Fibroblast of upper back skin (primary cell): ENCODE measurements at places on chromosomes 13 and 19.

GRCh38 chr13:22211876-22212275, 541.0 kb downstream of the FGF9 start:
- DNase-seq: no peak

DNA sequence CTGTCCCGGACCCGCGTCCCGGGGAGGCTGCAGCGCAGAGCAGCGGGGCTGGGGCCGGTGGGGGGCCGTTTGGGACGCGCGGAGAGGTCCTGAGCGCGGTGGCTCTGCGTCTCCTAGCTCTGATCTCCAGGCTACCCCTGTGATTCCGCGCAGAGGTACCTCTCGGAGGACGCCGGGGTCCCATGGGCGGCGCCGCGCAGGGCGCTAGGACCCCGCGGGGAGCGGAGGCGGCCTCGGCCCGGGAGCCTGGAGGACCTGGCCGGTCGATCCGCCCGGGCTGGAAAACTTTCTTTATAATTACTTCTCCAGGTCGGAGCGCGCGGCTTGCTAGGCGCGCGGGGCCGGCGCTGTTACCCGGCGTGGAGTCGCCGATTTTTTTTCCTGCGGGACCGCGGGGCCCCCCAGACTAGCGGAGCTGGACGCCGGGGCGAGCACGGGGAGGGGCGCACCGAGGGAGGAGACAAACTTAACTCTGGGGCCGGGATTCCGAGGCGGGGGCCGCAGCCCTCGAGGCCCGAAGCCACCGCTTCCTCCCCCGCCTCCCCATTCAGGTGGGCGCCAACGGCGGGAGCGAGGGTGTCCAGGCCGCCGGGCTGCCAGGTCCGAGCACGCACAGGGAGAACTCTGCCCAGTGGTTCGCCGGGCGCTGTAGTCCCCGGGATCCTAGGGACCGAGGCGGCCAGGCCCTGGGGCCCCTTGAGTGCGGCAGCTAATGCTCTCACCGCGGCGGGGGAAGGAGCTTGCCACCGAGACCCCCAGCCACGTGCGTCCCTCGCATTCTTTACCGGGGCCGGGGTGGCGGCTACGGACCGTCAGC, 848 bp upstream of the CEBPA start:
- peak; percentile 41 for DNase-seq

- no peak for DNase-seq
Observed at GRCh38 chr19:50513746-50514345, at the start of gene ASPDH. ASPDH (minus strand) TSS chr19:50513913; CDS start chr19:50513823, 90 bp downstream.

DNA sequence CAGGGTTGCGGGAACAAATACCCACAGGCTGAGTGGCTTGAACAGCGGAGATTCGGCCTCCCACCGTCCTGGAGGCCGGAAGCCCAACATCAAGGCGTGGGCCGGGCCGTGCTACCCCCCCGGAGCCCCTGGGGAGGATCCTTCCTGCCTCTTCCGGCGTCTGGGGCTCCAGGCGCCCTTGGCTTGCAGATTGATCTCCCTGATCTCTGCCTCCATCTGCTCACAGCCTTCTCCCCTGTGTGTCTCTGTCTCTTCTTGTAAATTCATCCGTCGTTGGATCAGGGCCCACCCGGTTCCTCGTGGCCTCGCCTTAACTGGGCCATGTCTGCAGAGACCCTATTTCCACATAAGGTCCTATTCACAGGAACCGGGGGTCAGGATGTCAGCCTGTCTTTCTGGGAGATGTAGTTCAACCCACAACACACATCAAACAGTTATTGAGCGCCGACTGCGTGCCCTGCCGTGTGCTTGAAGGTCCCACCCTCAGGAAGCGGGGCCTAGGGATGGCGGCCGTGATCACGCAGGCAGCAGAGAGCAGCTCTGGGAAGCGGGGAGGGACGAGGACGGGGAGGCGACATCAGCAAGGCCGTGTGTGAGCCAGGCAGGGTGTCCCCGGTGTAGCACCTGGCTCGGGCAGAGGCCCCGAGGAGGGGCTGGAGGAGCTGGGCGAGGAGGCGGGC, 21.3 kb downstream of the HCN2 start:
- DNase-seq: peak; percentile 93

DNA sequence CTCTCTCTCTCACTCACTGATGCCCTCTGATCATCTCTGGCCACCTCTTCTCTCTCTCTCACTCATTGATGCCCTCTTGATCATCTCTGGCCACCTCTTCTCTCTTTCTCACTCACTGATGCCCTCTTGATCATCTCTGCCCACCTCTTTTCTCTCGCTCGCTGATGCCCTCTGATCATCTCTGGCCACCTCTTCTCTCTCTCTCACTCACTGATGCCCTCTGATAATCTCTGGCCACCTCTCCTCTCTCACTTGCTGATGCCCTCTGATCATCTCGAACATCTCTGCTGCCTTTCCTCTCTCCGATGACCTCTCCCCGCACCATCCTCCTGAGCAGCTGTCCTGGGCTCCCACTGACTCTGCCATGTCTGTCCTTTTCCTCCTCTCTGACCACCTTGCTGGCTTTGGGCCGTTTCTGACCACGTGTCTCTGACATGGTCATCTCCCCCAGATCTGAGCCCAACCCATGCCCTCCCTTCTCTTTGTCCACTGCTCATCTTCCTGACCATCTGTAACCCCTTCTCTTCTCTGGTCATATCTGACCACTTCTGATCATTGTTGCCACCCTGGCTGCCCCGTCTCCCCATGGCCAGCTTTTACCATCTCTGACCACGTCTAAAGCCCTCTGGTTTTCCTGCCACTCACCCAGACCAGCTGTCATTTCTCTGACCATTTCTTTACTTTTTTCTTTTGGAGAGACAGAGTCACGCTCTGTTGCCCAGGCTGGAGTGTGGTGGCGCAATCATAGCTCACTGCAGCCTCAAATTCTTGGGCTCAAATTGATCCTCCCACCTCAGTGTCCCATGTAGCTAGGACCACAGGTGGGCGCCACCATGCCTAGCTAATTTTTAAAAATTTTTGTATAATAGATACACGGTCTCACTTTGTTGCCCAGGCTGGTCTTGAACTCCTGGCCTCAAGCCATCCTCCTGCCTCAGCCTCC, 2.4 kb downstream of the LRFN3 start:
- no peak for DNase-seq

GRCh38 chr13:20121159-20121525, 39.7 kb downstream of the GJA3 start:
- DNase-seq: no peak

DNA sequence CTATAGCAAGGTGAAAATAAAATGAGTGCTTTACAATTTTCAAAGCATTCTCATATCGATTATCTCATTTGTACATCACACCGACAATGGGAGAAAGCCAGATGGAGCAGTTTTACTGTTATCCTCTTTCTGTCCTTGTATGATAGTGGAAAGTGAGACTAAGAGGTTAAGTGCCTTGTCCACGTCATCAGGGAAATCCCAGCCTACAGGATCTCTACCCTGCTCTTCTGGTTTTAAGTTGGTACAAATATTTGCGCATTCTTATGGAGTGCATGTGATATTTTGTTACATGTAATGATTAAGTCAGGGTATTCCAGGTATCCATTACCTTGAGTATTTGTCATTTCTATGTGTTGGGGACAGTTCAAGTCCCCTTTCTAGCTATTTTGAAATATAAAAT, 12.4 kb upstream of the ENOX1 start:
- DNase-seq: no peak

GRCh38 chr13:84606616-84607015, 724.3 kb upstream of the SLITRK1 start:
- DNase-seq: no peak

DNA sequence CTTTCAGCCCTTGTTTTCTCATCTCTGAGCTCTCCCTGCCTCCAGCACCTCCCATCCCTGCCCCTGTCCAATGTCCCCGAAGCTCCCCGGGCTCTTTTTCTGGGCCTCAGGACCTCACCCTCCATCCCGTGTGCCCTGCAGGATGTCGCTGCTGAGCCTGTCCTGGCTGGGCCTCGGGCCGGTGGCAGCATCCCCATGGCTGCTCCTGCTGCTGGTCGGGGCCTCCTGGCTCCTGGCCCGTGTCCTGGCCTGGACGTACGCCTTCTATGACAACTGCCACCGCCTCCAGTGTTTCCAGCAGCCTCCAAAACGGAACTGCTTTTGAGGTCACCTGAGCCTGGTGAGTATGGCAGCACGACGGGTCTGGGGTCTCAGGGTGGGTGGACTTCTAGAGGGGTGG, 51.1 kb upstream of the CYP4F8 start:
- no peak for DNase-seq

DNA sequence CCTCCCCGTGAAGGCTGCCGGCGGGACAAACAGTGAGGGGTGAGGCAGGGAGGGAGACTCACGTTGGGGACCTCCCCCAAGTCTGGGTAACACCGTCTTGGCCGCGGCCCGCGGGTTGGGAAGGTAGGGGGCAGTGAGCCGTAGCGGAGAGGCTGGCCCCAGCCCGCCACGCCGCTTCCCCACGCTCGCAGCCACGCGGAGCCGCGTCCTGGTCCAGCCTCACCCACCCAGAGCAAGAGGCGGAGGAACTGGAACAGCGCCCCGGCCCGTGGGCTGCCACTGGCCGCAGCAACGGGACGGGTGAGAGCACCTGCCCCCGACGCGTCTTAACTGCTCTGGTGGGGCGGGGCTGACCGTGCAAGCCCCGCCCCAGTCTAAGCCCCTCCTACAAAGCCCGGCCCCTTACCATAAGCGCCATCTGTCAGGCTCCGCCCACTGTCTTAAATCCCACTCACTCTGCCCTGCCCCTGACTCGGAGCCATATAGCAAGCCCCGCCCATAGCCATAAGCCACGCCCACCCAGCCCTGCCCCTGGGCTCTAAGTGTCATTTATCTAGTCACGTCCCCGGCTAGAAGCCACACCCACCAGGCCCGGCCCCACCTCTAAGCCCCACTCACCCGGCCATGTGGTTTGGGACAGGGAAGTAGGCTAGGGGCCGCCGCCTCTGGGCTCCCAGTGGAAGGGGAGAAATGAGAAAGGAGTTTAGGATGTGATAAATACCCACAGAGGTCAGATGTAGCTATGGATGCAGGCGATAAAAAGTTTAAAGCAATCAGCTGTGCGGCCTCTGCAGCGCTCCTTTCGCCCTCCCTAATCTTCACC, 2.1 kb upstream of the CCL25 start:
- DNase-seq: peak; percentile 59

- no peak for DNase-seq
Observed at GRCh38 chr13:25977671-25978070, 74.1 kb downstream of the SHISA2 start.

DNA sequence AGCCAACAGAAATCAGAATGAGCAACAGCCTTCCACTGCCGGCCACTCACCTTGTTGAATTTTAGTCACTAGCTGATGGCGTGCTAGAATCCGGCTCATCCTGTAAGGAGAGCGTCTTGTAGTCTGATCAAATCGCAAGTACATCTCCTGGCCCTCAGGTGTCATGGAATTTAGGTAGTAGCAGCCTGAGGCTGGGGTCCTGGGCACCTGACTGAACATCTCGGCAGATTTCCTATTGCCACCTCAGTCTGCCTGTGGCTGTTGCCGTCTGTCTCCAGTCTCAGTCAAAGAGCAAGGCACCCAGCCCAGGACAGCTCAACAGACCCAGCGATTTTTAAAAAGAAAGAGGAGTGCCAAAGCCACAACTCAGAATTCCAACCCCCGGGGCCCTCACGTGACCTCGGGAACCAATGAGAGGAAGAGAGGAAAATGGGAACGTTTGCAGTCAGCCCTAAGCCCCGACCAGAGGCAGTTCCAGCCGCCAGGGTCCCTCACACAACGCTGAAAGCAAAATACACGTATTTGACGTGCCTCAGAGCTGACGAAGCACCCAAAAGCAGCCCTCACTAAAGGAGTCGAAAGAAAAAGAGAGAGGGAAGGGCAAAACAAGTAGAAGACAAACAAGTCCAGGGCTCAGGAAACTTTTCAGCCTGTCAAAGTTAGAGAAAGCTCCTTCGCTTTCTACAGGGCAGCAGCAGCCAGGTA, at the start of gene STARD13:
Gene STARD13, minus strand, starts transcription at position 336 of the 705 bp plus-strand sequence. Its CDS starts 117 bp downstream, at position 219.
- peak; percentile 98 for DNase-seq

GRCh38 chr13:48626726-48627451, 26.8 kb upstream of the CYSLTR2 start:
- DNase-seq: no peak

GRCh38 chr13:79108914-79109643, 297.0 kb downstream of the RBM26 start:
- DNase-seq: no peak

DNA sequence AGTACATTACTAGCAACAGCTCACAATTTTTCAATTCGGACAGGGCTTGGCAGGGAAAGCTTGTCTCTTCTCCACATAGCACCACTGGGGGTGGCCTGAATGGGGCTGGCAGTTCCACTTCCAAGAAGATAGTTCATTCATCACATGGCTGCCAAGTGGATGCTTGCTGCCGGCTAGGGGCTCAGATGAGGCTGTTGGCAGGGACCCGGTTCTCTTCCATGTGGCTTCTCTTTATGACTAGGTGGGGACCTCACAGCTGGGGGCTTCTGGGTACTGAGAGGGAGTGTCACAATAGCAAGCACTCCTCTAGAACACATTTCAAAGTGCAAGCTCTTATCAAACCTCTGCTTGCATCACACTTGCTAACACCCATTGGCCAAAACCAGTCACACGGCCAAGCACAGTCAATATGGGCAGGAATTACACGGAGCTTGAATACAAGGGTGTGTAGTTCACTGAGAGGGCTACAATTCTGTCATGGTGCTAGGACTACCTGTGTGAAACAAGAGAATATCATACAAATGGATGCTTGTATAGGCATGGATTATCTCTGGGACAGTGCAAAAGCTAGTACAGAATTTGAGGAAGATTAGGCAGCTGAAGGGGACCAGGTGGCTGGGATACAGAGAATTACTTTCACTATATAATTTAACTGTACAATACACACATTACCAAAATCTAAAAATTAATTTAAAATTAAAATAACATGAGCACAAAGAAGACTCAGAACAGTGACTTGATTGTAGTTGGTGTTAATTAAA, 32.3 kb downstream of the ATP7B start:
- DNase-seq: no peak

DNA sequence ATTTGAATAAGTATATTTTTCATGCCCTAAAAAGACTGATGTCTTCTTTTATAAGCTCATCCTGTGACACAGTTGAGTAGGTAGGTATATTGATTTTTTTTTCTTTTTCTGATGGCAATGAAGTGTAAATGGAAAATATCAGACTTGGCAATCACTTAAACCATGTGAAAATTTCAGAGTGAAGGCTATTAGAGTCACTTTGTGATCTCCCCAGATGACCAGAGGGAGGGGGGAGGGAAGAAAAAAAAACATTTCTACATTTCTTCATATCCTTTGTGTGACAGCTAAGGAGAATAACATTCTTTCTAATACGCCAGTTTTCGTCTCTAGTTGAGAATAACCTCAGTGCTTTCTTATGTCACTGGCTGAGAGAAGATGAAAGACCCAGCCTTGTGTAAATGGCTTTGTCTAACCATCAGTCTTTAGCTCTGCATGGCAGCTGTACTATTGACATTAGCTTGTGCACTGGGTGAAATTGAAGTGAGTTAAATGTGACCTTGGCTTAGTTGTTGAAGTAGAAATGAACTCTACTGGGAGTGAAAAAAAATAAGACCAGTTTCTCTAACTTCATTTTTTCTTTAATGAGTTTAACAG, 332.1 kb upstream of the DACH1 start:
- DNase-seq: no peak

DNA sequence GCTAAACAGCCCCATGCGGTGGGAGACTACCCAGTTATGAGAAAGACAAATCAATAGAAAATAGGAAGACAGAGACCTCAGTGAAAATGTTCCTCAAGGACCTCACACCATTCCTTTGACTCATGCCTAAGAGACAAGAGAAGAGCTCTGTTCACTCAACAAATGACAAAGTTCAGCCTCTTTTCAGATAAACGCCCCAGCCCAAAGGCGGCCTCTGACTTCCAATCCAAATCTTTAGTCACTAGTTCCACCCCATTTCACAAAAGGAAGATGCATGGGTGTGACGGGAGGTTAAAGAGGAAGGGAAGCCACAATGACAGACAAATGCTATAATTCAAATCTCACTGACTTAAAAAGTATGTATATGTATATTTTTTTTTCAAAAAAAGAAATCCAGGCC, 8.1 kb downstream of the CARS2 start:
- DNase-seq: no peak

GRCh38 chr19:39130337-39131254, 5.0 kb downstream of the PAK4 start:
- no peak for DNase-seq
